ENCODE measurements at places on chromosomes 5 and 9. TPM values are rescaled to one million over a fixed set of nuclear protein-coding genes. Genes with fewer than 3 reads are reported as not detected.

DNA sequence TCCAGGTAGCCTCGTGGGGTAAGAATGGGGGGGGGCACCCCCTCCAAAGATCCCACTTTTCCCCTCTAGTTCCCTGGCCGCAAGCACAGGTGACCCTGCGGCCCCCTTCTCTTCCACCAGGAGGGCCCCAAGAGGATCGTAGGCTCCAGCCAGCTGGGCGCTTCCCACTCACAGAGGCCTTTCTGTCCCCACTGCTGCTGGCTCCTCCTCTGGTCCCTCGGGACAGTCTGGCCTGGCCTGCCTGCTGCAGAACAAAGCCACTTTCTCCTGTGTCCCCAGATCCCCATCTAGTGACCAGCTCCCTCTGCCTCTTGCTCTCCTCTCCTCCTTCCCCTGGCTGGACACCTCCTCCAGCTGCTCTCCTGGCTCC lies 534 bp upstream of the SAPCD2 start:
- no peak for DNase-seq

GRCh38 chr5:134097211-134097749 lies 17.2 kb upstream of the TCF7 start:
- no peak for DNase-seq

DNA sequence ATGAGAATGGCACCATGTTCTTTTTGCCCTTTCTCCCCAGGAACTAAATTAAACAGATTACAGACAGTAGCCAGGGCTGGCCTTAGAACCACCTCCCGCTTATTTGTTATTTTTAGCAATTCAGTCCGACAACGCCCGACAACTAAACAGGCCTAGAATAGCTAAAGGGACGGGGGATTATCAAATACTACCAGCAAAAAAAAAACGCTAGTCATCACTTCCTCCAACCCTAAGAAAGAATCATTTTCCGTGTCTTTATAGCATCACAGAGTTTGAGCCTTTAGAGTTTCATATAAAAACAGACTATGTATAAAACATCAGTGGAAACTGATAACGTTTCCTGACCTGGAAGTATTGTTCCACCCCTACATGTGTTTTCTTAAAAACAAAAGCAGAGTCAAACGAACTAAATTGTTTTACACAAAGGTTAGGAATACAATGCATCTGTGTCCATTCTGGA lies 35.3 kb downstream of the PFDN1 start:
- no peak for DNase-seq

DNA sequence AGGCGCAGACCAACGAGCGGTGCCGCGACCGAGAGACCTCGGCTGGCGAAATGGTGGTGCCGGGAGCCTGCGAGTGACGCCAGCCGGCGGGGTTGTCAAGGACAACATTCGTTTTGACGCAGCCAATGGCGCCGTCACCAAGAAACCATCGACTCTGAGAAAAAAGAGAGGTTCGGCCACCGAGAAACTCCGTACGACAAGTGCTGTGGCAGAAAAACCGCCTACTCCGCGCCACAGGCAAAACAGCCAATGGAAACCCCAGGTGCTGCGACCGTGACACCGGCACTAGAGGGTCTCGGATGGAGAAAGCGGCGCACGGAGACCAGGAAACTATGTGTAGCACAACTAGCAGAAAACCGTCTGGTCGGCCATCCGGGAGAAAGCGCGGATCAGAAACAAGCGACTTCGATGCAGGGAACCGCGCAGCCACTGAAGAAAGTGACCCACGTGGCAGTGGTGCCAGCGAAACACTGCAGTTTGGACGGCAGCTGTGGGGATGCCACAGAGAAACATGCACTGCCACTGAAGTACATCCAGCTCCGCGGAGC lies 88.8 kb downstream of the ANXA2R start:
- peak; percentile 89 for DNase-seq

DNA sequence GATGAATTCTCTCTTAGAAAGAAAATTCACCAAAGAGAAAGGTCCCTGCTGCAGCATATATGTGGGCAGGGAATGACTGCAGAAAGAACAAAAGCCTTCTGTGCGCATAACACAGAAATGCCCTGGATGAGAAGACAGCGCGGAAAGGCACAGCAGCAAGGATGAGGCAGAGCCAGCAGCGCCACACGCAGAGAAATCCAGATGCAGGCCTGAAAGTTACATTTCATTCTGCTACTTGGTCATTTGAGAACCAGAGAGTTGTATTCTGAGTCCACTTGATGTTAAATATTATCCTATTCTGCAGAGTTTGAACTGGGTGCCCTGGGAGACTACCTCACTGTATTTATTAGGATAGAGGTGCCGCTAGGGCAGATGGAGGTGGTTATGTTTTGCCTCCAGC lies 68.5 kb downstream of the GLDC start:
- no peak for DNase-seq

DNA sequence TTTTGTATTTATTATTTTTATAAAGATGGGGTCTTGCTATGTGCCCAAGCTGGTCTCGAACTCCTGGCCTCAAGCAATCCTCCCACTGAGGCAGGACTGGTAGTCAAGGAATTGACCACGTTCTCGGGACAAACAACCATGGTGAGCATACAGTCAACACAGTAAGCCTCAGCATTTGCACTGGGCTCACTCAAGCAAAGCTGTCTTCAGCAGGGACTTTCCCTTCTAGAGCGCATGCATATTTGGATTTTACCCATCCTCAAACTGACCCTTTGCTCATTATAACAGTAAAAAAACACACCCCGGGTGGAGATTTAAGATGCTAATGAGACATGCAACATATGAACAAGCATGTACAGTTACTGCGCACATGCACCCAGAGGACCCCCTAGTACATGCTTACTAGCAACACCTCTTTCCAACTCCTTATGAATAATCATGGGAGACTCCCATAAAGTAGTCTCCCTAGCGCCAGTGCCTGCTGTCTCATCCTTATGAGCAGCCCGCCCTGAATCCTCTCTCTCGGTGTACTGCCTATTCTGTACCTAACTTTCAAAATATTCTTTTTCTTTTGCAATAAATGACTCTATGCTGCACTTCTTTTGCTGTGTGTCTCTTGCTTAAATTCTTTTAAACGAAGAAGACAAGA lies 41.5 kb downstream of the C5orf22 start:
- DNase-seq = no peak

- DNase-seq = no peak
Measured at GRCh38 chr5:74310386-74310785, 330.1 kb downstream of the ENC1 start.

DNA sequence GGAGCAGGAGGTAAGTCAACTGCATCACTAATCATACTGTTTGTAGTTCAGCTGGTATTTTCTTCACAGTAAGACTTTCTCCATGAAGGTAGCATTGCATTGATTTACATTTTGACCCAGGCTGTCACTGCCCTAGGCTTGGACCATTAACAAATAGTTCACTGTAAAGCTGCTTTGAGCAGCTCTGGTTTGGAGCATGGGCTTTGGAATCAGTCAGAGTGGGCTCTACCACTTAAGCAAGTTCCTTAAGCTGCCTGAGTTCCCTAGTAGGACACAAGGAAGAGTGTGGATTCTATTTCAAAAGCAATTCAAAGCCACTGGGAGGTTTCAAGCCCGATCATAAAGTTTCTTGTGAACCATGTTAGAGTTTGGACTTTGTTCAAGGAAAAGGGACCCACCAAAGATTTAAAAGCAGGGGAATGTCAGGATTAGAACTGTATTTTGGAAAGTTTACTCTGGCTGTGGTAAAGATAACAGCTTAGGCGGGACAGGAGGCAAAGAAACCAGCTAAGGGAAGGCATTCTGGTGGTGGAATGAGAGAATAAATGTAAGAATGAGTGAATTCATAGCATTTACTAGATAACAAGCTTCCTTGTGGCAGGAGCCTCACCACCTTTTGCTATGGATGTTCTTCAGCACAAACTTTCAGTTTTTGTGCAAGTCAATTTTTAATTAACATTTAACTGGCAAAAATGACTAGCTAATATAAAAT lies 12.3 kb upstream of the PANK3 start:
- DNase-seq = no peak

DNA sequence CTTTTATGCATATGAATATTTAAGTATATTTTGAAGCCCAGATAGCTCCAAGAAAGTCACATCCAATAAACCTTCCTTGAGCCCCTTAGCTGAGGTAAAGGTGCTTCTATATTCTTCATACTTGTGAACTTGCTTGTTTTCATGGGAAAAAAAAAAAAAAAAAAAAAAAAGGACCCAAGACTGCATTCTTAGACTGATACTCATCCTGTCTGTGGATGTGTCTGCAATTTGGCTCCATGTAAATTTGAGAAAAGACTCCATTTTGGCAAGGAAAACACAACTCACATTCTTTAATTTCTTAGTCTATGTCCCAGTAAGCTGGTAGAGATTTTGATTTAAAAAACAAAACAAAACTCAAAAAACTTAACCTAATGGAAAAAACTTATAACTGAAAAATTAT lies 238.3 kb downstream of the FBXL17 start:
- no peak for DNase-seq

- no peak for DNase-seq
Measured at GRCh38 chr5:140555747-140556312, 1.4 kb downstream of the SRA1 start.

DNA sequence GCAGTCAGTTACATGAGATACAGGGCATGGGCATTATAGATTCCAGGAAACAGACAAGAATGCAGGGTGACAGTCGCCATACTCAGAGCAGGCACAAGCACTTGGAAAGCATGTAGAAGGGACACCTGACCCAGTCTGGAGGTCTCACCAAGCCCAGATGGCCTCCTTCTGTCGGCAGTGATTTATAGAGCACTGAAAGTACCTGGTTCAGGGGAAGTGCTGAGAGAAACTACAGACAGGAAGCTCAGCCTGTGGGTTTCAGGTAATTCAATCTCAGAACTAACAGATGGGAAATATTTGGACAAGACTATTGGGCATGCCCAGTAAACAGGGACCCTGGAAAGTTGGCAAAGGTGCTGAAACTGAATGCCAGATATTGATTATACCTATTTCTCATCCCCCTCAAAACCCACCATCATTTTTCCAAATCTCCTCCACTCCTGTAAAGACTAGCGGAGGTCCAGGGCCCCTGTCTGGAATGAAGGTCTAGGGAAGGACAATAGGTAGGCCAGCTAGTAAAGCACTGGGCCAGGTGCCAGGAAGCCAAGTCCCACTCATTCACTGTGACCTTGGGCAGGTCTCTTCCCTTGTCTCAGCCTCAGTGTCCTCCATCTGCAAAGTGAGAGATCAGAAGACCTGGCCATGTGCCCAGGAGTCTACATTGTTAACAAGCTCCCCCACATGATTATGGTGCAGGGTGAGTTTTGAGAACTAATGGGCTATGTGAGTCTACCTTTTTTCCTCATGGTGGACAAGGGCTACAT lies 26.9 kb downstream of the KLHL3 start:
- DNase-seq = no peak

DNA sequence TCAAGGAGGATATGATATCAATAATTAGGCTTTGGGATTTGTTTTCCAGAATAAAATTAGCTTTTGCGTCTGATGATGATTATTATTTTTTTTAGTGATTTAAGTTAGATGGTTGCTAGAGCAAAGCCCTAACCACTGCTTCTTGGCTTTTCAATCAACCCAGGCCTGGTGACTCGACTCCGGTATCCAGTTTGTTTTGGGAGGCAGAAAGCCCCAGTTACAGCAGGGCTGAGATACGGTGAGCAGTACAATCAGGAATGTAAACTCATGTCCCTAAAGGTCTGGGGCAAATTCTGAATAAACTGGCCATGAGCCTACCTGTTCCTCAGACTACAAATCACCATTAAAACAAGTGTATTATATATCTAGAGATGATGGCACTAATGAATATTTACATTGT lies 24.4 kb upstream of the CYFIP2 start:
- no peak for DNase-seq

DNA sequence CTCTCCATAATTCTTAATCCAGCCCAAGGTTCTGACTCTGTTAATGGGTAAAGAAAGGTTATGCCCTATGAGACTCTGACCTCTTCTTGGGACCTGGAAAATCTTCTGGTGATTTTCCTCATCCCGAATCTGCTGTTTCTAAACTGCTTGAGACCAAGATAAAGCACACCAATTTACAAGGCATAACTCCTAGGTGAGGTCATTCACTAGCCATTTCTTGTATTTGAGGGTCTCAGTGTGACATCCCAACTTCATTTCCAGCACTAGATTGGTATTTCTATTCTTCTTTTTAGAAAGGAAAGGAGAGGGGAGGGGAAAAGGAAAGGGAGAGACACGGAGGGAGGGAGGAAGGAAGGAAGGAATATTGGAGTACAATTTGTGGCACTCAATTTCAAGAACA lies 51.6 kb downstream of the SLC1A1 start:
- no peak for DNase-seq

The INSL6 gene
- total RNA-seq = not detected

The CCT5 gene
- total RNA-seq = 481 TPM

The NOXA1 gene
- total RNA-seq = 0.95 TPM

The CCNG1 gene
- total RNA-seq = 139 TPM

The KIF24 gene
- 5.8 TPM for total RNA-seq

The CNTNAP3 gene
- total RNA-seq = not detected

All from activated CD8-positive, alpha-beta T cell treated with anti-CD3 and anti-CD28 coated beads for 36 hours (primary cell).